CD14-positive monocyte (primary cell): ENCODE measurements at places on chromosomes 1 and 21.

- no peak for DNase-seq
Measured at GRCh38 chr1:208997726-208998312, 585.7 kb upstream of the CAMK1G start.

- DNase-seq, result no peak
Measured at GRCh38 chr1:225915538-225915991, 8.5 kb downstream of the PYCR2 start.

DNA sequence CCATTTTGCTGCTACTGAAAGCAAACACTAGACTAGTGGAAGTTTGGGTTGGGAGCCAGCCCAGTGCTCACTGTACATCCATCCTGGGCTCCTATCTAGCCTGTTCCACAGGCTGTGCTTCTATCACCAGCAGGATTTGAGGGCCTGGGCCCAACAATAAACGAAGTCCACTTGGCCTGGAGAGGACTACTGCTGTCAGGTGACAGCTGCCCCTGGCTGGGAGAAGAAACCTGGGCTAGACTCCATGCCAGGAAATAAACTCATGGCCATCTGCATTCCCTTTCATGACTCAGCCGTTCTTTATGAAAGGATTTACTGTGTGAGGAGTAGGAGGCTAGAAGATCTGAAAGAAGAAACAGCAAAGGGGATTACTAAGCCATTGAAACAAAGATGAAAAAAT, 35.5 kb downstream of the COLGALT2 start:
- no peak for DNase-seq

GRCh38 chr1:30692948-30693301, 30.5 kb downstream of the MATN1 start:
- DNase-seq, result no peak

DNA sequence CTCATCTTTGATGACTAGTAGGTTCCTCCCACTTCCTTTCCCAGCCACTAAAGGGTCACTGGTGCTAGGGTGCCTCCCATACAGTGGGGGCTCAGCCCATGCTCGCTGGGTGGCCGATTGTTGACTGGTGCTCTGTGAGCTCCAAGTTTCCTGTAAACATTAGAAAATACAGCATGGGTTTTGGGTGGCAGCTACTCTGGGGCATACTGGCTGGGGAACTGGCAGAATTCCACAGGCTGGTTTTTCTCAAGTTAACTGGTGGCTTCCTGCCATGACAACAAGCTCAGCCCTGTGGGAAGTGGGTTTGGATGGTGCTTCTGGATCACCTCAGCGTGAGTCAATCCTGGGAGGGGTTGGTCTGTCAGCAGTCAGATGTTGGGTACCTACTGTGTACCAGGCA, 28.7 kb upstream of the CRNN start:
- no peak for DNase-seq

GRCh38 chr1:44684525-44684924, 10.0 kb downstream of the ARMH1 start:
- DNase-seq, result no peak

DNA sequence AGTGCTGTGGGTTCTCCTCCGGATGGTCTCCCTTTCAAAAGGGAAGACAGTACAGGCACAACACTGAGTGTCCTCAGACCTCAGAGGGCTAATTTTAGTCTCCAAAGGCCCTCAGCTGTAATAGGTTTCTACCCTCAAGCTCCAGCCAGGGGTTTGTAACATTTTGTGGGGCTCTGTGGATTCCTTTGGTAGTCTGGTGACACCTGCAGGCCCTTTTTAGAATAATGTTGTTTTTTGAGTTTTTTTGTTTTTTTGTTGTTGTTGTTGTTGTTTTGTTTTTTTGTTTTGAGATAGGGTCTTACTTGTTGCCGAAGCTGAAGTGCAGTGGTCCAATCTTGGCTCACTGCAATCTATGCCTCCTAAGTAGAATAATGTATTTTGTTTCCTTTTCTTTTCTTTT, 15.0 kb upstream of the TMEM201 start:
- DNase-seq, result no peak

GRCh38 chr1:167056529-167057231, 33.5 kb downstream of the GPA33 start:
- no peak for DNase-seq

- DNase-seq, result no peak
Measured at GRCh38 chr1:99702221-99702620, 56.3 kb downstream of the PALMD start.

DNA sequence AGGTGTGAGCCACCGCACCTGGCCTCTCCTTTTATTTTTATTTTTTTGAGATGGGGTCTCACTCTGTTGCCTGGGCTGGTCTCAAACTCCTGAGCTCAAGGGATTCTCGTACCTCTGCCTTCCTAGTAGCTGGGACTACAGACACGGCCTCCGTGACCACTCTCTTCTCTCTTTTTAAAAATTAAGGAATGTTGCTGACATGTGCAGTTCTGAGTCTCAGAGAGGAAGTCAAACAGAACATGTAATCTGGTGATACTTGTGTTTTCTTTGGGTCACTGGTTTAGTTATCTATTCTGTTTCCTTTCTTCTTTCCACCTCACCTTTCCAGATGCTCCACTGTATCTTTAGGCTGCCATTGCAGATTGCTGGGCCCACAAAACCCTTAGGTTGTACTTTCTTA, 2.7 kb downstream of the WDTC1 start:
- no peak for DNase-seq
